GM13977 (cell line): ENCODE measurements at places on chromosomes 7 and 10.

DNA sequence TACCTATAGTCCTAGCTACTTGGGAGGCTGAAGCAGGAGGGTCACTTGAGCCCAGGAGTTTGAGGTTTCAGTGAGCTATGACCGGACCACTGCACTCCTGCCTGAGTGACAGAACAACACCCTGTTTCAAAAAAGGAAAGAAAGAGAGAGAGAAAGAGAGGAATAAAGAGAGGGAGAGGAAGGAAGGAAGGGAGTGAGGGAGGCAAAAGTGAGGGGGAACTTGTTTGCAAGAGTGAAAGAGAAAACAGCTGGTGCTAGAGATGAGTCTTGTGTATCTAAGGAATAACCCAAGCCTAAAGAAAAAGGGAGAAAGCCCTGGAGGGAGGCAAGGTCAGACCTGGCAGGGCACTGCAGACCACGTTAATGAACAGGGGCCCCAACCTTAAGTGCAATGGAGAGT, 4.8 kb upstream of the NT5C2 start:
- DNase-seq, result no peak

DNA sequence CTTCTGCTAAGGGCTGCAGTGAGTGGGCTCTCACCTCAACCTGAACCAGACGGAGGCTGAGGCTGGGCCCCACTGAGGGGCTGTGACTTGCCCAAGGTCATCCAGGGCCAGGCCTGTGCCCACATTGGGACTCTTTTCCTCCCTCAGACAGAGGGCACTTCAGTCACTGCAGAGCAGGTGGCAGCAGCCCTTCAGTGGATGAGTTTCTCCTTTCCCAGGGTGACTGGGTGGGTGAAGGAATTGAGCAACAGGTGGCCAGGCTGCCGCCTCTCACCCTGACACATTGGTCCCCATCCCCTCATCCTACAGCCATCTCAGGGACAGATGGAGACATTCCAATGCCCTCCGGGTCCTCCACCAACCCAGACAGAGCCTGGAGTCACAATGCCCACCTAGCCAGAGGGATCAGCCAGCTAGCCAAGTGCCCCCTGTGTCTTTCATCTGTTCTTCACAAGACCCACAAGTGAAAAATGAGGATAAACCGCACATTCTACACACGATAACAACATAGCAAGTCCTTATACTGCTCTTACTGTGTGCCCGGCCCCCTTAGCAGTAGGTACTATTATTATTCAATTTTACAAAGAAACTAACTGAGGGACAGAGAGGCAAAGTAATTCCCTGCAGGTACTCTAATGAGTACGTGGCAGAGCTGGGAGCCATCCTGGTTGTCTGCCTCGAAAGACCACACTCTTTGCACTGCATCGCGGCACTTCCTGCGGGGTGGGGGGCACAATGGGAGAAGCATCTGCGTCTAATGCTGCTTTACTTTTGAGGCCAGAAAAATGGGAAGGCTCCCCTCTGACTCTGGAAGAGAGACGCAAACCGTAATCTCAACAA, 1.7 kb upstream of the SLC18A3 start:
- DNase-seq, result no peak

DNA sequence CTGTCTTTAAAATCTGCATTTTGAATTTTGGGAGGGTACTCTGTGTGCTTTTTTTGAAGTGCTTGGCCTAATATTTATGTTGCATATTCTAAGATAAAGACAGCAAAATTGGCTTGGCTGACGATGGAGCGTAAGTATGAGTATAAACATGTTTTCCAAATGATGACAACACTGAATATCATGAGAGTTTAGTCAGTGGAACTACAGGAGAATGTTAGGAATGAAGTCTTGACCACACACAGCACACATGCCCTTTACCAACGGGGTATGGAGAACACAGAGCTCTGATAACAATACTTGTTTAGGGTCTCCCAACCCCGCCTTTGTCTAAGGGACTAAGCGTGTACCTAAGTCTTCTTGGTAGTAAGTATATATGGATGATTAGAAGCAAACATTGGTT, 253.9 kb upstream of the FZD8 start:
- no peak for DNase-seq

GRCh38 chr7:108839076-108839475, 269.4 kb downstream of the DNAJB9 start:
- DNase-seq, result no peak

GRCh38 chr7:99380823-99381663, 6.5 kb downstream of the ARPC1B start:
- DNase-seq, result peak; percentile 87

GRCh38 chr10:44995914-44996669, 4.6 kb upstream of the ZNF22 start:
- DNase-seq, result no peak

DNA sequence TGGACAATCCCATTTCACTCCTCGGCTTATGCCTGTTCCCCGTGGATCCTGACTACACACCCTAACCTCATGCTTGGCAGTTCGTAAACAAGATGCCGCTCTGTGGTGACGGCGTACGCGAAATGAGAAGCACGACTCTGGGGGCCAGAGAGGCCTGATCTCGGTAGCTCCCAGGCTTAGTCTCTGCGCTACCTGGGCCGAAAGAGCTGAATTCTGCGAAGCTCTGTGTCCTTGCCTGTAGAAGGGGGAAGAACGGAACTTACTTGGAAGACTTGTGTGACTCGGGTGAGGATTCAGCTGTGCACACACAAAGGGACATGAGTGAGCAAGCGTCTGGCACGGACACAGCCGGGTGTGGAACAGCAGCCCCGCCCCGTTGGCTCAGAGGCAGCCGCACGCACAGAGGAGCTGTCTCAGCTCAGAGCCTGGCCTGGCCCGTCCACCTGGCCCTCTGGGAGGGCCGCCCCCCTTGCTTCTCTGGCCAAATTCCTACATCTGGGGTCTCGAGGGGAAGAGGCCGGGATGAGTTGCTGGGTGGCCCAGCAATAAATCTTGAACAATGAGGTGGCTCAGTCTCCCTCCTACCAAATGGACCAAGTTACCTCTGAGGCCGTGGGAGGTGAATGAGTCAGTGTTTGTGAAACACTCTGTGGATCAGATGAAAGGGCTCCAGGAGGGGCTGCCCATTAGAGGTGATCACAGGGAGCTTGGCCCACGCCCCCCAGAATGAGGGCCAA, 83.8 kb downstream of the PDGFA start:
- no peak for DNase-seq

- no peak for DNase-seq
Measured at GRCh38 chr7:80902716-80903308, 16.0 kb downstream of the SEMA3C start.

GRCh38 chr7:127818306-127818705, 166.3 kb downstream of the SND1 start:
- DNase-seq, result no peak

DNA sequence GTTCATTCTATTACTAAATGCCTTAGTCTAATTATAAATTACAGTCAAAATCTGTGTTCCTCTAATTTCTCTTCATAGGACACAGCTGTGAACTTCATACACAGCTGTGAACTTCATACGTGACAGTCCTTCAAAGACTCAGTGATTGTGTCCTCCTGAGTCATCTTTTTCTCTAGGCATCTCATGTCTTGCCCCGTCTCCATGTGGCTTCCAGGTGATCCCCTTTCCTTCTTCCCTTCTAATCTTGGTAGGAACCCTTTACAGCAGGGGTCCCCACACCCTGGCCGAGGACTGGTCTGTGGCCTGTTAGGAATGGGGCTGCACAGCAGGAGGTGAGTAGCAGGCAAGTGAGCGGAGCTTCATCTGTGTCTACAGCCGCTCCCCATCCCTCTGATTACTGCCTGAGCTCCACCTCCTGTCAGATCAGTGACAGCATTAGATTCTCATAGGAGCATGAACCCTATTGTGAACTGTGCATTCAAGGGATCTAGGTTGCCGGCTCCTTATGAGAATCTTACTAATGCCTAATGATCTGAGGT, 14.0 kb upstream of the EIF5AL1 start:
- DNase-seq, result no peak

- DNase-seq, result no peak
Measured at GRCh38 chr10:132109341-132110110, 43.8 kb downstream of the JAKMIP3 start.

GRCh38 chr10:4984971-4985594, 18.6 kb downstream of the AKR1C2 start:
- DNase-seq, result no peak

DNA sequence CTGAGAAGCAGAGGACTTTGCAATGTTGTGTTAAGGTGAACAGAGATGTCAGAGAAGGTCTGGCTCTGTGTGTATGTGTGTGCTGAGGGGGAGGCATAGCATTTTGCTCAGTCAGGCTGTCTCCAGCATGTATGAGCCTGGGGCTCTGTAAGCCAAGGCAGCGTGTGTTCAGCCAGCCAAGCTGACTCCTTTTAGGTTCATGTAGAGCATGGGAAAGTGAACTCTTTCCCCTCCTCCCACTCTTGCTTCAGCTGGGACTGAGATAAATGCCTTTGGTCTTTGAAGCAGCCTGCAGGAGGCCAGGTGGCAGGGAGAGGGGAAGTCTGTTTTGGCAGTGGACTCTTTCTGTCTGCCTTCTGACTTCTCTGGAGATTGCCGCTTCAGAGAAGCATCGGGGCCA, 3.8 kb downstream of the SFXN2 start:
- no peak for DNase-seq

- no peak for DNase-seq
Measured at GRCh38 chr7:42099470-42100155, 137.4 kb downstream of the GLI3 start.
